ENCODE measurements at places on chromosomes 7 and 10.

DNA sequence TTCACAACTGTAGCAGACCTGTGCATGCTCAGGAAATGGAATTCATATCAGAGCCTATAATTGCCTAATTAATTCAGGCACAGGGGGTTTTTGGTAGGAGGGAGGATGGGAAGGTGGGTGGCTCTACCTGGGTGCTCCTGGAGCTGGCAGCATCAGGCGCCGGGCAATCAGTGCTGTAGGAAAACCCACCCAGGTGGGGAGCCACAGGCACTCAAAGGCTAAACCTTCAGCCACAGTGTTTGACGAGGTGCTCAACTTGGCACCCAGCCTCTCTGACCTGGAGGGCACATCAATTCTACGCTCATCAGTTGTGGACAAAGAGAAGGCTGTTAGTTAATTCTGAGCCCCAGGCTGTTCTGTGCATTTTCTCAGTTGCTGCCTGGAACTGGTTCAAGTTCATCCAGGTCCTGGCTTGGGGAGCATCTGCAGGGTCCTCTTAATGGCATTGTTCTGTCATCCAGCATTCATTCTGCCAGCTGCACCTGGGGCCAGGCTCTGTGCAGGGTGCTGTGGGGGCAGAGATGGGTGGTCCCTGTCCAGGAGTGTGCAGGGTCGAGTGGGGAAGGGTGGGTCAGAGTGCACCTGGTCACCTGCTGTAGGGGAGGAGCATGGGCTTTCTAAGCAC is 54.1 kb upstream of the NPTX2 start:
- DNase-seq = no peak

- no peak for DNase-seq
Observed at GRCh38 chr10:23291551-23292334, 52.9 kb downstream of the C10orf67 start.

DNA sequence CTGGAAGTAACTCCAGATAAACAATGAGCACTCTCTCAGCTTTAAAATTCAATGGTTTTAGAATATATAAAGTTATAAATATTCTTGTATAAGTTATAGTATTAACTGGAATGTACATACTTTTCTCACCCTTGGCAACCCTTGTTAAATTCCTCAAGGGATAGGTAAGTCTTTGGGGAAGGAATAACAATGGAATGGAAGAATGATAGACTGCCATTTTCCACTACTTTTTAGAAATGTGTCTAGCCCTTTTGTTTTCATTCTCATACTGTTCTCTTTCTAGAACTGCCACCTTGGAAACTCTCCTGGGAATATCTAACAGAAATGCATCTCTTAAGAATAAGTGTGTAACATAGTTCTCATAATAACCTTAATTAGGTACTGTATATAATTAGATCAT is 8.3 kb downstream of the KIF5B start:
- DNase-seq = no peak

GRCh38 chr10:20760460-20760859 is 136.7 kb downstream of the NEBL start:
- DNase-seq = no peak

GRCh38 chr7:48976850-48977249 is 52.5 kb downstream of the CDC14C start:
- no peak for DNase-seq

- no peak for DNase-seq
Observed at GRCh38 chr7:71633551-71634008, 501.6 kb downstream of the GALNT17 start.

GRCh38 chr7:123201901-123202300 is 2.1 kb upstream of the SLC13A1 start:
- no peak for DNase-seq

- peak; percentile 13 for DNase-seq
Observed at GRCh38 chr10:71812016-71812912, 38.8 kb downstream of the PSAP start.

GRCh38 chr7:47380325-47381133 is 201.4 kb downstream of the TNS3 start:
- no peak for DNase-seq

- DNase-seq = no peak
Observed at GRCh38 chr10:127836966-127837365, 55.8 kb downstream of the CLRN3 start.

- DNase-seq = no peak
Observed at GRCh38 chr7:116240024-116240668, 29.8 kb downstream of the TES start.

DNA sequence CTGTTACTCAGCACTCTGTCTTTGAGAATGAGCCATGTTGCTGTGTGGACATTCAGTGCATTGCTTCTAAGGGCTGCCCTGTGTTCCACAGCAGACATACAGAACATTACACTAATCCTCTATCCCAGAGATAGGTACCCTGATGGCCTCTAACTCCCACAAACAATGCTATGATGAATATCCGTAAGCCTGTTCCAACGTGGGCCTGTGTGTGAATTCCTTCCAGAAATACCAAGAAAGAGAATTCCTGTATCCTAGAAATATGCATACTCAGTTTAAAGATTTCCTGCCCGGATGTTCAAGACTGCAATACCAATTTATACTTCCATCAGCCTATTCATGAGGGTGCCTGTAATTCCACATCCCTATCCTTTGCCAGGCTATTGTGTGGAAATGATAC is 21.3 kb upstream of the ST8SIA6 start:
- no peak for DNase-seq

GRCh38 chr10:107085665-107086525 is 78.6 kb downstream of the SORCS1 start:
- DNase-seq = no peak

GRCh38 chr7:47408675-47409074 is 173.2 kb downstream of the TNS3 start:
- DNase-seq = no peak

- no peak for DNase-seq
Observed at GRCh38 chr7:68216051-68216450, 1219.4 kb downstream of the TYW1 start.

GRCh38 chr7:7221599-7222038 is 39.3 kb downstream of the C1GALT1 start:
- DNase-seq = no peak

- no peak for DNase-seq
Observed at GRCh38 chr7:82548141-82548688, 104.6 kb upstream of the CACNA2D1 start.

DNA sequence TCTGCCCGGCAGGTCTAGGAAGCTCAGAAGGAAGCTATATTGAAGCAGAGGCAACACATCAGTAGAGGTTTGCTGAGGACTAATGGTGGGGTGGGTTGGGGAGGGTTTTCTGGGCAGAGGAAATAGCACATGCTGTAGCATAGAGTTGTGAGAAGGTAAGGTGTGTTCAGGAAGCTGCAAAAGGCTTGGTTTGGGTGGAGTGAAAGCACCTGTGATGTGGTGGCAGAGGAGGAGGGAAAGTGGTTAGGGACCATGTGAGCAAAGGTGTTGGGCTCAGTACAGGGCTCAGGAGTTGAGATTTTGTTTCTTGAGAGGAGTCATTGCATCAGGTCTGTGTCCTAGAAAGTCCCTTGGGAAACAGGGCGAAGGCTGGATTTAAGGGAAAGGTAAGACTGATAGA is 294.6 kb downstream of the SORCS3 start:
- no peak for DNase-seq

DNA sequence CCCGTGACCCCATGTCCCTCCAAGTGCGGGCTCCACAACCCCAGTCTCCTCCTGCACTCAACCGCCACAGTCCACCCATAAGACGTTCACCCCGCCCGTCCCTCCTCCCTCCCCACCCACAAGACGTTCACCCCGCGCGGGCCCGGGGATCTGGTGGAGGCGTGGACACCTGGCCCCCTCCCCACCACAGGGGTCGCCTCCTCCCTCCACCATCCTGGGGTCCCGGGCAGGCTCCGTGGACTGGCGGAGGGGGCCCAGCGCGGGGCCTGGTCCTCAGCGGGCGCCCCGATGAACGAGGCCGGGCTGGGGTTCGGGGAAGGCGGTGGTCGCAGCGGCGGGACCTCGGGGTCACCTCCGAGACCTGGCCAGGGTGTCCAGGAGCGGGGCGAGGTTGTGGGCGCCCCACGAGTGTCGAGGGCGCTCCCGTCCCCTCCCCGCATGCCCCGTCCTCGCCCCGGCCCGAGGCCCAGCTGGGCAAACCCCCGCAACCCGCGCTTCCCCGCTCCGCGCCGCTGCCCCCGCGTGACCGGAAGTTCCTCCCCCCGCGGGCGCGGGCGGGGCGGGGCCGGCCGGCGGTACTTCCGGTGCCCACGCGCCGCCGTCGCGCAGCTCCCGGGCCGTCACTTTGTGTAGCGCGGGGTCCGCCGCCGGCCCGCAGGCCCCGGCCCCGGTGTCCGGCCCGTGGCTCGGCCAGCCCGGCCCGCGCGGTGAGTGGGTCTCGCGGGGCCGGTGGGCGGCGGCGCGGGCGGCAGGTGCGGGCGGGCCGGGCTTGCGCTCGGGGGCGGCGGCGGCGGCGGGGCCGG is at the start of gene ZNF316:
Gene ZNF316, plus strand, starts transcription at position 578 of the 803 bp plus-strand sequence. CDS start 5,092 bp downstream, outside the sequence.
- no peak for DNase-seq

DNA sequence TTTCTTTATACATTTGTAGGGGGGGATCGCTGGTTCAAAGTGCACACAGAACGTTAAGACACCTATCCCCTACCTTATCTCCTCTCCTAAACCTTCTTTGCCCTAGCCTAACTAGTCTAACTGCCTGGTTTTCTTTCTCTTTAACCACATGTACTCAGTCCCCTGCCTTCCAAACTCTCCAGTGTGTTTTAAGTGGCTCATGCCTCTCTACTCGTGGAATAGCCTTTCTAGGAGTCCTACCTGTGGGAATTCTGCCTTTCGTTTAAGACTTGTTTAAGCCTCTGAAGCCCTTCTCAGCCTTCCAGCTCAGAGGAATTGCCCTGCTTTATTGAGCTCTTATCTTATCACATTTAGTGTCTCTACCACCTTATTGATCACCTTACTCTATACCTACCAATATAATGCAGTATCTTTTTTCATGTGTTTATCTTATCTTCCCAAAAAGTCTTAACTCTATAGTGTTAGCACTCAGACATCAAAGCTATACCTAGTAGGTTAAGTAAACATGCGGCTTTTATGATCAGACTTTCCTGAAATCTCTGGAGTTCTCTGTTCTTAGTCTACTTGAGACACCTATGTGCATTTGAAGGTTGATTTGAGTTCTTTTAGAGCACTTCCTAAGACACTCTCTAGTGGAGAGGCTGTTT is 50.7 kb downstream of the ARID5B start:
- DNase-seq = no peak

DNA sequence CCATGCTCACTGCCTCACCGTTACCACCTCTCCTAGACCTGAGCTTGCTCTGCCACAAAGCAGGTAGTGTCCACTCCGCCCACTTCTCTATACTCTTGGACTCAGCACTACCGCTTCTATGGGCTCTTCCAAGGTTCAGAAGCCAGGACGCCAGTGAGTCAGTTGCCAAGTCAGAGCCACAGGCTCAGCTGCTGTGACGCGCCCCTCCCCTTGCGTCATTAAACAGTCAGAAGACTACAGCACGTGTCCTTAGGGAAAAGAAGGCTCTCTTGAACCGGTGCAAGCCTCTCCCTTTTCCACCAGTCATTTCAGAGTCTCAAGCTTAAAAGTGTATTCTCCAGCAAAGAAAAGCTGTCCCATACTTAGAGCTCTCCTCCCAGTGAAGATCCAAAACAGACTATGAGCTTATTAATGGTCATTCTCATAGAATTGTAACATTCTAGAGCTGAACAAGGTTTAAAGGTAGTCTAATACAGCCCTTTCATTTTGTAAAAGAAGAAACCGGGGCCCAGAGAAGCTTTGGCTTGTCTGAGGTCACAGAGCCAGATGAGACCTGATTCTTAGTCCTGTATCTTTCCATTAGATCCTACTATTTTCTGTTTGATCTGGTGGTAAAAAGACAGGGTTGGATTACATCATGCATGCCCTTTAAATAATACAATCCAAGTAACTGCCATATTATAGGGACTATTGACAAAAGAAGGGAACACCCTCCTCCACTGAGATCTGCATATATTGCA is 40.9 kb upstream of the MET start:
- DNase-seq = no peak

DNA sequence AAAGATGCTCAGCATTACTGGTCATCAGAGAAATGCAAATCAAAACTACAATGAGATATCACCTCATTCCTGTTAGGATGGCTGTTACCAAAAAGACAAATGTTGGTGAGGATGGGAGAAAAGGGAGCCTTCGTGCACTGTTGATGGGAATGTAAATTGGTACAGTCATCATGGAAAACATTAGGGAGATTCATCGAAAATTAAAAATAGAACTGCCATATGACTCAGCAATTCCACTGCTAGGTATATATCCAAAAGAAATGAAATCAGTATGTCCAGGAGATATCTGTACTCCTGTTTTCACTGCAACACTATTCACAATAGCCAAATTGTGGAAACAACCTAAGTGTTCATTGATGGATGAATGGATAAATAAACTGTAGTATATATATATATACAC is 228.1 kb downstream of the ACTR3B start:
- no peak for DNase-seq

GRCh38 chr7:111363099-111363498 is 199.2 kb downstream of the IMMP2L start:
- DNase-seq = no peak

DNA sequence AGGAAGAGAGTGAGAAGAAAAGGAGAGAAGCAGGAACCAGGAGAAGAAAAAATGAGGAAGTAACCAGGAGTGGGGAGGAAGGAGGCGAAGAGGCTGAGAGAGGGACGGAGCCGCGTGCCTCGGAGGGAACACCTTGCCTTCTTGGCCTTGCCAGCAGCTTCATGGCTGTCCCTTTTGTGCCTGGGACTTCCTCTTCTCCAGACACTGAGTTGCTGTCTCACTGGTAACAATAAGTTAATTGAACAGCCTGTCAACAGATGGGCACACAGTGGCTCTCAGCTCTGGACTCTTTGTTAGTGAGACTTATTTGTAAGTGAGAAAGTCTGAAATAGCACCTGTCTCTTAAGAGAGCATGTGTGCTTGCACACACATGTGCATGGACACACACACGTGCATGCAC is 83.2 kb downstream of the GATA3 start:
- DNase-seq = no peak

DNA sequence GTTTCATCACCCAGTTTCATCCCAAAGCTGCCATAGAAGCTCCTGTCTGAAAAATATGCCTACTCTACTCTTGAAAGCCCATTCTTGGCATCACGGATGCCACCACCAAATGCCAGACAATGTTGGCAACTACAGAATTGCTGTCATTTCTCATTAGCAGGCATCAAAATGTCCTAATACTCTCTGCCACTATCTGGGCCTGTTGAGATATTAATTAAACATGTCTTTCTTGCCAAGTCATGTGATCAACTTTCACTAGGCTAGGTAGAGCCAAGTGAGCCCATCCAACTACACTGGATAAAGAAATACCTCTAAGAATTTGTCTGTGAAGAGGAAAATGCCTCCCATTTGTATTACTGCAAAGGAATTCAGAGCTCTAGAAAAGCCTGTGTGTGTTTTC is 1093.3 kb upstream of the C7orf33 start:
- no peak for DNase-seq

GRCh38 chr7:146094356-146094755 is 22.2 kb upstream of the CNTNAP2 start:
- no peak for DNase-seq

GRCh38 chr7:24943096-24943948 is 36.7 kb downstream of the OSBPL3 start:
- no peak for DNase-seq

DNA sequence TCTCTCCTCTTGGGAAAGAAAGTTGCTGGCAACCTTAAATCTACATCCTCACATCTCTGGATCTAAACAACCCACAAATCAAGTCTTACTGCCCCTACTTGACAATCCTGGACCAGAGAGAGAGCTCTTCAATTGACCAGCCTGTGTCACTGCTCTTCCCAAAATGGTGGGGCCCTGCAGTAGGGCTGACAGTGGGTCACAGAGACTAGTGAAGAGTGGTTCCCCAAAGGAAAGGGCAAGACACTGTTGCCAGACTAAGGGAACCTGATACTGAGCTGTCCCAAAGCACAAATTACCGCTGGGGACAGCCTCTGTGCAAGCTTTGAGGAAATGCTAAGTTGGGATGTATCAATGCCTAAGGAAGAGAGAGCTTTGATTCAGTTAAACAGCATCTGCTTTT is 4.5 kb upstream of the GPRIN2 start:
- no peak for DNase-seq

All from NCI-H1930 (cell line).